Endodermal cell (in vitro differentiated cells): ENCODE measurements at places on chromosomes 7 and 10.

DNA sequence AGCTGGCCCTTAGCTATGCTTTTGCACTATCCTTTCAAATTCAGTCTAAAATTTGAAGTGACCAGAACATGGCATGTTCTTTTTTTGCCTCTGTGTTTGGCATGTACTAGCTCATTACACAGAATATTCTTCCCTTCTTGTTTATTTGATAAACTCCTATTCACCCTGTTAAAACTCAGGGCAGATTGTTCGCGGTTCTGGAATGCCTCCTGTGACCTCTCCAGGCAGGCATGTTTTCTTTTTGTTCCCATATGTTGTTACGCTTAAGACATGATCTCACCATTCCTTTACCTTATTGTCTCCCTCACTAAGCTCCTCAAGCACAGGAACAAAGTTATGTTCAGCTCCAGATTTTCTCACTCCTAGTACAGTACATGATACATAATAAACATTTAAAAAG lies 181.7 kb downstream of the CCSER2 start:
- no peak for DNase-seq

- DNase-seq, result no peak
Measured at GRCh38 chr10:114035791-114036190, 7.9 kb upstream of the ADRB1 start.

DNA sequence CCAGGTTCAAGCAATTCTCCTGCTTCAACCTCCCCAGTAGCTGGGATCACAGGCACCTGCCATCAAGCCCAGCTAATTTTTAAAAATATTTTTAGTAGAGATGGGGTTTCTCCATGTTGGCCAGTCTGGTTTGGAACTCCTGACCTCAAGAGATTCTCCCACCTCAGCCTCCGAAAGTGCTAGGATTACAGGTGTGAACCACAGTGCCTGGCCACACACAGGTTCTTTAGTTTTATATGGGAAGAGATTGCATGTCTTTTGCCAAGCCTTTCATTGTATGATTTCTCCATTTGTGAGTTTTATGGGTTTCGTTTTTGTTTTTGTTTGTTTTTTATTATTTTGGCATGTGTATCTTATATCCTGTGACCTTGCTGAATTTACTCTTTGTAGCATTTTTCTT lies 40.9 kb downstream of the C1GALT1 start:
- no peak for DNase-seq

GRCh38 chr10:73894245-73894971 lies 16.5 kb upstream of the PLAU start:
- no peak for DNase-seq

- no peak for DNase-seq
Measured at GRCh38 chr7:131225619-131226513, 101.8 kb upstream of the MKLN1 start.

GRCh38 chr10:112766636-112767035 lies 183.4 kb upstream of the TCF7L2 start:
- no peak for DNase-seq

GRCh38 chr7:19009241-19009935 lies 108.0 kb downstream of the TWIST1 start:
- no peak for DNase-seq

GRCh38 chr10:71921324-71922027 lies 42.7 kb upstream of the CHST3 start:
- DNase-seq, result no peak

- no peak for DNase-seq
Measured at GRCh38 chr10:50393784-50394467, 142.6 kb upstream of the ASAH2 start.

DNA sequence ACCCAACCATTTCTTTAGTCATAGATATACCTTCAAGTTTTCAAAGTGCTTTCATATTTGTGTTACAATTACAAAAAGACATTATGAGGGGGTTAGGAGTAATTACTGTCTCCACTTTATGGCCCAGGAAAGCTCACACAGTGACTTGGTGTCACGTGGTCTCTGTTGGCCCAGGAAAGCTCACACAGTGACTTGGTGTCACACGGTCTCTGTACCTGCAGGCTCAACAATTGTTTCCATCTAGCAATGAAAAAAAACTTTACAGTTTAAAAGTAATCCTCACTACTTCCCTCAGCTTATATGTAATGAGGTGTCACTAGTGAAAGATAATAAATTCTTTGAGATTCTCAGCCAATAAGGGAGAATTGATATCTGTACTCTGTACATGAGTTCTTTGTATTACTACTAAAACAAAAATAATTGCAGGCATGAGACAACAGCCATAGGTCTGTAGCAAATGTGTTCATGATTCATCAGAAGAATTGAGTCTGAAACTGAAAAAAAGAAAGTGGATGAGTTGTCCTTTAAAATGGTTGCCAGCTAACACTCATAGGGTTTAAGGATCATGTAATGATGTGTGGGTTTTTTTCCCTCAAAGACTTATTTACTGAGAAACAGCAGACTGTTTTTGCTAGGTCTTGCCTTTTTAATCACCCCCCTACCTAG lies 10.9 kb downstream of the OGDH start:
- no peak for DNase-seq

DNA sequence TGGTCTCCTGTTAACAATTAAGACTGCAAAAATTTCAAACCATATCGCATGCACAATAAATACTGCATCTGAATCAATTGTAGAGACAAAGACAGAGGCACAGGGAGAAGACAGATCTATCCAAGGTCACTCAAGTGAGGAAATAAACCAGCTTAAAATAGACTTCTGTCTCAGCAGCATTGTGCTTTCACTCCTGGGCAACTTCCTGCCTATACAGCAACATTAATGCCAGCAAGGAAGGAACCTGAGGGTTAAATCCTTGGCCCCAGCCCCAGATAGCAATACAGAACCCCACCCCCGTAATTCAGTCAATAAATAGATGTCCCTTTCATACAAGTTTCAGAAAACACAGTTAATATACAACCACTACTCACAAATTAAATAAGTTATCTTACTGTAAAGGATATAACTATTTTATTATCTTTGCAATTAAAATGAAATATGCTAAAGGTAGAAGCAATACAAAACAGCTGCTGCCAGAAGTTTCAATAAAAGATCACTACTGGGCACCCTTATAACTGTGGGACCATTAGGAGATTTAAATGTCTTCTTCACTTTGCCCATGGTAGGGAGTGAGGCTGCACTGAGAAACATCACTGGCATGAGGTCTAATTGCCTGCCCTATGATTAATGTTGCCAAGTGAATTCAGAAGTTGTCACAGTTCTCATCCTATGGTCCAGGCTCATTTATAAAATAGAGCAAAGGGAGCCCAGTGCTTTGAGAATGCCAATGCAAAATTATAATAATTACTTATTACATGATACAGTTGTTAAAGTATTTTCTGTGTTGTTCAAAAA lies 49.4 kb downstream of the CAV1 start:
- DNase-seq, result no peak

DNA sequence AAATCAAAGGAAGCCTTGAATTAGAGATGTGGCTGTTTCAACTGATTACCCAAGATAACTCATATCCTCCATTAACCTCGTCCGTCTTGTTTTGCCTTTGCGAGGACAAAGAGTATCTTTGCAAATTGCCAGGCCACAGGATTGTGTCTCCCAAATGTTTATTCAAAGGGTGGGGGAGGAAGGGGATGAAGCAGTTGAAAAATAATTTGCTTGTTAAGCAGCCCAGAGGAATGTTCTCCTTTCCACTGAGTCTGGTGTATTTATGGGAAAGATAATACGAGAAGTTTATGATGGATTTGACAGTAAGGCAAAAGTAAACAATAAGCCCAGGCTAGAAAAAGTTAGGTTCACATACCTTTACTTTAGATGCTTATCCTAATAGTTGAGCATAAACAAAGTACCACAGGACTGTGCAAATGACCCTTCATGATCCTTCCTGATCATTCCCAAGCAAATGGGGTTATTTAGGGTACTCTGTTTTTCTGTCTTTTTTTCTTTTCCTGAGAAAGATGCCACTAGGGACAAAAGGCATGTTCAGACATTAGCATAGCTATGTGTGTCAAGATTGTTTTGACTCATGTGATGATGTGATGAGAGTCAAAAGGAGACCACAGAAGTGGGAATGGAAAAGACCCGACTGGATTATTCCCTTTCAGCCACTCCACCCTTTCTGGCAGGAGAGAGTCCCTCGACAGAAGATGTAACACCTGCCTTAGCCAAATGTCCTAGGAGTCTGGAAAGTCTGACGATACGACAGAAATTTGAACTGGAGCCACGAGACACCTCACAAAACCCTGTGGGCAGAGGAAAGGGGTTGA lies 243.0 kb upstream of the GLI3 start:
- no peak for DNase-seq

GRCh38 chr7:51060536-51060935 lies 256.1 kb downstream of the COBL start:
- DNase-seq, result no peak

- DNase-seq, result peak; percentile 54
Measured at GRCh38 chr10:26269754-26270153, 53.2 kb downstream of the GAD2 start.

DNA sequence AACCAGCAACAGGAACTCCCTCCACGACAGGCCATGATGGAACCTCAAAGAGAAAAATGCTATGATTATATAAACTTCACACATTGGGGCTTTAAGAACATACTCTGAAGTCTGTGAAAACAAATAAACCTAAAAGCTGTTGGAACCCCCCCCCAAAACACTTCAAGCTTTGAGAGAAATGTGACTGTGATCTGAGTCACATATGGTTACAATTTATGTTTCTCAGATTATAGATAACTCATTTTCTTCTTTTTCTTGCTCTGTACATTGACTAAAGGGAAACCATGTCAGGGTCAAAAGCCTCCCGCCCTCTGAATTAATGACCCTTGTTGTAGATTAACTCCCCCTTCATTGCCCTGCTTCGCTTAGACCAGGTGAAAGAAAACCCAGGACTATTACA lies 15.8 kb downstream of the VOPP1 start:
- DNase-seq, result no peak

GRCh38 chr10:86914734-86915133 lies 42.7 kb downstream of the MMRN2 start:
- no peak for DNase-seq

DNA sequence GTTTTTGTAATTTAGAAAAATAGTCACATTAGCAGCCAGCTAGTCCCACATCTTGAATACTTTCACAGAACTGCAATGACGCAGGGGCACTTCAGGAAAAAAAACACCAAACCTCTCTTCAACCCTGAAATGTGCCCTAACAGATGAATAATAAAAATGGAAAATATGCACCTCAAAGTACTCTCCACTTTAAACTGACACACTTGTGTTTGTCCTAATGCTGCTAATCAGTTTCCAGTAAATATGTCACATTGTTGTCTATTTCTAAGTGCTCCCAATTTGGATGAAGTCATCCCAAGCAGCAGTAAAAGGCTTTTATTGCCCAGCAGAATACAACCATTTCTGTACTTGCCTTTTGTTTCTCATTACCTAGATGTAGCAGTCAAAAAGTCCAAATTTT lies 86.7 kb downstream of the PARD3 start:
- no peak for DNase-seq

DNA sequence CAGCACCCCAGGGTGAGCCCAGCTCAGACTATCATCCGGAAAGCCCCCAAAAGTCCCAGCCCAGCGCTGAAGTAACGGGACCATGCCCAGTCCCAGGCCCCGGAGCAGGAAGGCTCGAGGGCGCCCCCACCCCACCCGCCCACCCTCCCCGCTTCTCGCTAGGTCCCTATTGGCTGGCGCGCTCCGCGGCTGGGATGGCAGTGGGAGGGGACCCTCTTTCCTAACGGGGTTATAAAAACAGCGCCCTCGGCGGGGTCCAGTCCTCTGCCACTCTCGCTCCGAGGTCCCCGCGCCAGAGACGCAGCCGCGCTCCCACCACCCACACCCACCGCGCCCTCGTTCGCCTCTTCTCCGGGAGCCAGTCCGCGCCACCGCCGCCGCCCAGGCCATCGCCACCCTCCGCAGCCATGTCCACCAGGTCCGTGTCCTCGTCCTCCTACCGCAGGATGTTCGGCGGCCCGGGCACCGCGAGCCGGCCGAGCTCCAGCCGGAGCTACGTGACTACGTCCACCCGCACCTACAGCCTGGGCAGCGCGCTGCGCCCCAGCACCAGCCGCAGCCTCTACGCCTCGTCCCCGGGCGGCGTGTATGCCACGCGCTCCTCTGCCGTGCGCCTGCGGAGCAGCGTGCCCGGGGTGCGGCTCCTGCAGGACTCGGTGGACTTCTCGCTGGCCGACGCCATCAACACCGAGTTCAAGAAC lies 1.1 kb downstream of the VIM start:
- DNase-seq, result peak; percentile 85

DNA sequence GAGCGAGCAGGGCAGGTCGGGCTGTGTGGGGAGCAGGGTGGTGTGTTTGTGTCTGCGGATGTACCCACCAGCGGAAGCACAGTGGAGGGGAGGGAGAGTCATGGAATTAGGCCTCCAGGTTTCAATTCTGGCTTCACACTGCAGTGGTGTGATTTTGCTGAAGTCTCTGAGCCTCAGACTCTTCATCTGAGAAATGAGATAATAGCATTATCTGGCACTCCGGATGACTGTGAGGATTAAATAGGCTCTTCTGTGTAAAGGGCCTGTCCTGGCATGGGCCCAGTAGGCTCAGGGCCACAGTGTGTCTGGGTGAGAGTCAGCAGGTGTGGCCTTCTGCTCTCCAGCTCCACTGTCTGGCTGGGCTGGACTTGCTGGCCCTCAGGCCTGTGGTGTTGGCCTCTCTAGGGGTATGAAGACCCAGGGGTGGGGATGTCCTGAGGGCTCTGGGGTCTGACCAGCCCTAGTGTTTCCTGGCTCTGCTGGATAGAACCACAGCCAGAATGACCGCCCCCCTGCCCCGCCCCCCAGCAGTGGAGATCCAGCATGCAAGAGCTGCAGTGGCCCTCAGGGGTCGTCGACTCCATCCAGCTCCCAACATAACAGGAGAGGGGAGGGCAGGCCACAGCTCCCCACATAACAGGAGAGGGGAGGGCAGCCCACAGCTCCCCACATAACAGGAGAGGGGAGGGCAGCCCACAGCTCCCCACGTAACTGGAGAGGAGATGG lies 178.6 kb downstream of the RPS24 start:
- no peak for DNase-seq

DNA sequence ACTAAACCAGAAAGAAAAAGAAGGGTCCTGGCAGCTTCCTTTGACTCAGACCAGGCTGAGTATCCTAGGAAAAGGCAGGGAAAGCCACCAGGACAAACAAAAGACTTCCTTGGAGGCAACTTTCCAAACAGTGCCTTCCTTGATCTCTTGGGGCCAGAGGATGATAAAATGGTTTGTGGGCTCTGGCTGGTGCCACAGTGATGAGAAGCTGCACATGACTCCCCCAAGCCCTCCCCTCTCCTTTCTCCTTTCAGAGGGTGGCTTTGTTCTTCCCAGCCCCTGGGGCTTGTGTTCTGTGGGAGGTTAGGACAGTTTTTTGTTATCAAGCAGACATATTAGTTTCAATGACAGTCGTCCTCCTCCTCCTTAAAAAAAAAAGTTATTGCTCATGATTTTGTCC lies 183.2 kb downstream of the SEM1 start:
- DNase-seq, result no peak

GRCh38 chr10:47264797-47265281 lies 35.2 kb upstream of the GDF10 start:
- no peak for DNase-seq
